Activated T-cell treated with anti-CD3 and anti-CD28 coated beads, Interleukin-2, amount 50 U/mL, for 1 hour (primary cell): ENCODE measurements at places on chromosomes 12 and 14.

DNA sequence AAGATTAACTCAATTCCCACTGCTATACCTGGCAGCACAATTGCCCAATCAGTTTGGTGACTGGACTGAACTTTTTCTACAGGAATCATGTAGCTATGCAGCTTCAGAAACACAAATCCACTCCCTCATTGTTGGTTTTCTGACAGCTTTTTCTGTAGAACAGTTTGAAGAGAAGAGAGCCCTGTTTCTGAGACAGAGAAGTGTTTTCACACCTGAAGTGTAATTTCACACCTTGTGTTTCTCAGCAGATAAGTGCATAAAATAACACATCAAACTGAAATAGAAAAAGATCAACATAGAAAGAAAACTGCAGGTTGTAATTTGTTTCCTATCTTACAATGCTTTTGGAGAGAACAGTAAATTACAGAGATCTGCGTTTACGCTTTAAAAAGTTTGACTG, 335.6 kb downstream of the SNAPC1 start:
- DNase-seq = no peak

DNA sequence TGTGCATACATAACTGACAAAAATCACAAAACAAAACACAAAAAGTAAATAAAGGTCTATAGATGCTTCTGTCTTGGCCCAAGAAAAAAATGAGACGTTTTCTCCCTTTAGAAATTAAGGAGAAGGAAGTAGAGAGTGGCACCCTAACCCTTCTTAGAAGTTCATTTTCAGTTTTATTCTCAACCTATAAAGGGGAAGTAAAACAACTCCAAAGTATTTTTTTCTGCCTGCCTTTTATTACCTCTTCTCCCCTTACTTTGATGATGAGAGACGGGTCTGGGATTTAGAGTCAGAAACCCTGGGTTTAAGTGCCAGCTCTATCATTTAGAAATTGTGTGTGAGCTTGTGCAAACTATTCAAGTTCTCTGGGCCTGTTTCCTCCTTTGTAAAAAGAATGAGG, 2.8 kb downstream of the PRIM1 start:
- DNase-seq = no peak

- DNase-seq = no peak
Measured at GRCh38 chr12:51839310-51839947, 9.1 kb downstream of the FIGNL2 start.

DNA sequence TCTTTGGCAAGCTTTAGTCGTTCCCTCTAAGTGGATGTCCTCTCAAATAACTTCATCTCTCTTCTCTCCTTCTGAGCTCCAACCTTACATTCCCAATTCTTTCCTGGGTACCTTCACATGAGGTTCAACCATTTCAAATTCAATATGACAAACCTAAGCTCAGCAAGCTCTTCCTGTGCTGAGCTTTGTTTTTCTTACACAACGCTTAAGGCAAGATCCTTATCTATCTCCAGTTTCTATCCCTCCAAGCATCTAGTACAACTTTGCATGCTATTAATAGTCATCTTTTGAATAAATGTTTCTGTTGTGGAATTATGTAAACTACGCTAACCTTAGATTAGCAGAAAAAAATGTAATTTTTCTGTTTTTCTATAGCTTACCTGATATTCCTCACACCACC, 63.7 kb upstream of the IFNG-AS1 start:
- no peak for DNase-seq

DNA sequence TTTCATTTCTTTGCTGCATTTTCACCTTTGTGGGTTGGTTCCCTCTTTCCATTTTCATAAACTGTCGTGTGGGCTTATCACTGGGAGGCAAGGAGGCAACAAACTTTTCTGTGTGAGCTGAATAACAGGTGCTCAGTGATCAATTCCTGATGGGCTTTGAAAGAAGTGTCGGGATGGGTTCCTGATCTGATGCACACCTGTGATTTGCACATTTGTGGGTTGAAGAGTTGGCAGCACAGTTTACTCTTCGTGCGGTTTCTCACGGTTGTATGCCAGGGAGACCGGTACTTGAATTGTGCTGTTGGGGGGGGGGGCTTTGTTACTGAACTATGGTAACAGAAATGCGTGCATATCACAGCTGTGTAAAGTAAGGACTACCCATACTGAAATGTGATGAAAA, 16.0 kb upstream of the ASPG start:
- no peak for DNase-seq

GRCh38 chr12:3974883-3975282, 101.7 kb upstream of the PARP11 start:
- no peak for DNase-seq

- no peak for DNase-seq
Measured at GRCh38 chr12:84741692-84742091, 170.9 kb downstream of the SLC6A15 start.

- no peak for DNase-seq
Measured at GRCh38 chr12:124517260-124518050, 50.0 kb downstream of the NCOR2 start.

GRCh38 chr14:65574611-65575010, 162.1 kb downstream of the FUT8 start:
- no peak for DNase-seq

DNA sequence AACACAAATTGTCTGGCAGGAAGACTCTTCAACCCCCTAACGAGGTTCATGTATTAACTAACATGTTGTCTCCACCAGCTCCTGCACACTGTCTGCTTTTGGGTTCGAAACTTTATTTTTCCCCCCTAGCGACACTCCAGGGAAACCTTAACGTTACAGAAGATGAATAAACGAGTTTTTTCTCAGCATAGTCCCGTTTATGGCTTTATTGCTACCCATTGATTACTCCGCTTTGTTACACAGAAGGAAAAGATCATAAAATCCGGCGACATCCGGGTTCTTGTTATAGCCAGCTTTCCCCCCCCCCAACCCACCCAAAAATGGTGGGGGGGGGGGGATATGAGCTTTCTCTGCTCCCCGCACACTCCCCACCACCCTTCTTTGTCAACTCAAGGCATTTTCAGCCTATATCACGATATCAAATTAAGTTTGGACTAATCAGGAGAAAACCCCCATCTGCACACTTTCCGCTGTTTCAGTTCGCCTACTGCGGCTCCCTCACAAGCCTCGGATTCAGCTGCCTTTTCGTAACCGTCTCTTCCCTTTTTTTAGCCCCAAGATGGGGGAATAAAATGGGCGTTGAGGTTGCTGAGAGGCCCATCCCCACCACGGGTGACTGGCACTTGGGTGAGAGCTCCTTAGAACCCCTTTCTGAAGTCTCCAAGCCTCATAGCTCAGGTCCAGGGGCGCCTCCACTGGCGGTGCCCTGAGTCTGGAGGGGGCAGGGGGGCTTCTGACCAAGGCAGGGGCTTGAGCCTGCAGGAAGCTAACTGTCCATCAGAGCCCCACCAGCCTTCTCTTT, 1.4 kb upstream of the HOXC6 start:
- no peak for DNase-seq

DNA sequence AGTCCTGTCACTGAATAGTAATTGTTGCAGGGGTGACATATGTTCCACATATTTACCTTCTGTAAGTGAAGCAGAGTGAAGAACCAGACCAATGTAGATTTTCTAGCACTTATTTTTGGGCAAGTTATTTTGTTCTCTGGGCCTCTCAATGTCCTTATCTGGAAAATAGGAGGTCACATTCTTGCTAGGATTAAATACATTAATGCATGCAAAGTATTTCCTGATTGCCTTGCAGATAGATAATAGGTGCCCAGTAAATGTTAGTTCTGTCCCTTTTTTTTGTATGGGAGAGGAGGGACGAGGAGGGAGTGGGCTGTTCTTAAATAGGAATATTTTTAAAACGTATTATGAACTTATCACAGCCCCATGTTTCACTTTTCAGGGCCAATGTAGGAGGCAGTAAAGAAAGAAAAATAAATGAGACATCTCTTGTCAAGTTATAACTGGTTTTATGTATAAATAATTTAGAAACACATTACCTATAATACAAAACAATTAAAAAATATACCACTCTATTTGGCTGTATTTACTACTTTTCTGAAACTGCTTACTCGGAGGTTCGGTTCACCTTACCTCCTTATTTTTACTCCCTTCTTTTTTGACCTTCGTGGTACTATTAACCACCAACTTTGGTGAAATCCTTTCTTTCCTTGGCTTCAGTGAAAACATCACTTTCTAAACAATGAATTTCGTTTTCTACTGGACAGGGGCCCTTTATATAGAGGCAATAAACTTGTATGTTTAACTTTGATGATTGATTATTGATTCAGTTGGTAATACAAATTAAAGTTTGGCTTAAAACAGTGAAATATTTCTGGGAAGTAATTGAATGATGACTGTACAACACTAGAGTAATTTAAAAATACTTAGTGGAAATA, 41.9 kb downstream of the DIP2B start:
- DNase-seq = no peak

DNA sequence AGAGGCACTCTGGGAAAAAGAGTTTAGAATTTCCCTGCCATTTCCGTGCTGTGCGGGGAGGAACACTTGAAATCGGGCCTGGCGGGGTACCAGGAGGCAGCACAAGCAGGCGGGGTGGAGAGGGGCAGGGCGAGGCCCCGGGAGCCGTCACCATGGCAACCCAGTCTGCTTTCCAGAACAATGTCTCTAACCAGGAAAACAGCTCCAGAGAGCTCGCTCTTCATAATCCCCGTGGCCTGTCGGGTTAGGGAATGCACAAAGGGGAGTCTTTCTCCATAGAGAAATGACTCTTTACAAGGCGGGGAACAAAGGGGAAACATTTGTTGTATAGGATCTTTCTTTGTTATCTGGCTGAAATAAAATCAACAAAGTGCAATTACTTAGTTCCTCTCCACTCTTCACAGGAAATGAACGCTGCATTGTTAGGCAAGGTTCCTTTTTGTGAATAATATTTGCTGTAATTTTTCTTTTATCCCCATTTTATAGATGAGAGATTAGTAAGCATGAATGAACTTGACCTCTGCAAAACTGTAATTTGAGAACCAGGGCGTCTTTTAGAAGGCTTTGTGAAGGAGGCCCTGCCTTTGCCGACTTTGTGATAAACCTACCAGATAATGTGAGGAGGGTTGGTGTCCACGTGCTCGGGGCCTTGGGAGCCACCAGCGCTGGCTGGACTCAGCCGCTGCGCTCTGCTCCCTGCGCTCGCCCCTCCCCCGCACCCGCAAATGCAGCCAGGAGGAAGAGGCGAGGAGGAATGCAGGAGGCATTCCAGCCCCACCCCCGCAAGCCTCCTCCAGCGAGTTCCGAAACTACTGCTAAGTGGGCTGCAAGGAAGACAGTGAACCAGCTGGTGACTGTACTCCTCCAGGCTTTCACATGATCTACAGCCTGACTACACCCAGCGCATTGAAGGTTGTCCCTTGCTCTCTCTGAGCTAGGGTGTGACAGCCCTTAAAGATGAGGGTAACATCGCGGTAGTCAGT, 105.2 kb upstream of the ATF7IP start:
- DNase-seq = no peak

DNA sequence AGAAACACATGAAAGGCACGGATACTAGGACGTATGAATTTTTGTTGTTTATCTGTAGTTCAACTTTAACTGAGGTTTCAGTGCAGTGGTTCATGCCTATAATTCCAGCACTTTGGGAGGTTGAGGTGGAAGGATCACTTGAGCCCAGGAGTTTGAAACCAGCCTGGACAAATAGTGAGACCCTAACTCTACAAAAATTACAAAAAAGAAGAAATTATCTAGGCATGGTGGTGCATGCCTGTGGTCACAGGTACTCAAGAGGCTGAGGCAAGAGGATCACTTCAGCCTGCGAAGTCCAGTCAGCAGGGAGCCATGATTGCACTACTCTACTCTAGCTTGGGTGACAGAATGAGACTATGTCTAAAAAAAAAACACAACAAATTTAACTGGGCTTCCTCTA, 8.0 kb downstream of the KRT6B start:
- DNase-seq = no peak

GRCh38 chr14:90593254-90594040, 196.6 kb downstream of the CALM1 start:
- no peak for DNase-seq

DNA sequence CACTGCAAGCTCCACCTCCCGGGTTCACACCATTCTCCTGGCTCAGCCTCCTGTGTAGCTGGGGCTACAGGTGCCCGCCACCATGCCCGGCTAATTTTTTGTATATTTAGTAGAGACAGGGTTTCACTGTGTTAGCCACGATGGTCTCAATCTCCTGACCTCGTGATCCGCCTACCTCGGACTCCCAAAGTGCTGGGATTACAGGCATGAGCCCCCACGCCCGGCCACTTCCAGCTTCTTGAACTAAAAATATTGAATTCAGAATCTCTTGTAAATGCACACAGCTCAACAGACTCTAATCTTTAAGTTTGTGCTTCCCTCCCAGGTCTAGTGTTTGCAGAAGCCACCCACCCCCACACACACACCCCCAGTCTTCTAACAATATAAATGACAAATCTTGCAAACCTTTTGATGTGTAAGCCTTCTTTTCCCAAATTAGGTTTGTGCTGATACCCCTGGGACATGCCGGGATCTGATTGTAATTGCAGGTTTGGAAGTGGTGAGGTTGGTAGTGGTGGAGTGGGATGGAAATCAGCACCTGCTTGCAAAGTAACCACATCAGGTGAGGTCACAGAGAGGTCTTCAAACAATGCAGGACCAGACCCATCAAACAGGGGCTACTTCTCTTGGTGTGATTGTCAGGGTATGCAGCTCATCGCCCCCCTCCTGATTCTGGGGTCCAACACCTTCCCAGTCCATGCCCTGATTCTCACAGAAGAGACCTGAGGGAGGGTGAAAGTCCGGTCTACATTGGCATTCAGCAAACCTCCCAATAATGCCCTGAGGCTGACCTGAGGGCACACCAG, 51.4 kb upstream of the GPR132 start:
- no peak for DNase-seq

GRCh38 chr12:82426081-82426480, 67.8 kb downstream of the METTL25 start:
- no peak for DNase-seq

GRCh38 chr14:67396381-67396970, 15.5 kb downstream of the PLEK2 start:
- no peak for DNase-seq

DNA sequence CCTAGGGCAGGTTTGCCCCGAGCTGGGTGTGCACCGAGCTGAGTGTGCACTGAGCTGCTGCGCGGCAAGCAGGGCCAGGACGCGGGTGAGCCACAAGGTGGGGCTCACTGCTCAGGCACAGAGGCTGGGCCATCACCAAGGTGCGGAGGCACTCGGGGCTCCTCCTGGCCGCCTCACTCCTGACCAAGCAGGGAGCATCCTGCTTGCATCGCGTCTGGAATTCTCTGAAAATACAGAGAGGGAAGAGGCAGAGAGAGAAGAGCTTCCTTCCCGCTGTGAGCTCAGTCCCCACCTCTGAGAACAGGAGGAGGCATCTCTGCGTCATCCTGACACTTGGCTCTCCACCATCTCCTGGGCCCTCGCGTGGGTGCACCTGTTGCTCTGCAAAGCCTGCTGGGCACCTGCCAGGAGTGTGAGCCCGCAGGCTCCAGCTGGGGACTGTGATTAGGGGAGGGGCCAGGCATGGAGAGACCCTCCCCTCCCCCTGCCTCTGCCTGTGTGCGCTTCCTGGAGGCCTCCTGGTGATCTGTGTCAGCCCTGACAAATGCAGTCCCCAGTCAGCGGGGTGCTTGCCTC, 116.3 kb downstream of the GLT1D1 start:
- DNase-seq = no peak
